ENCODE measurements at places on chromosomes 3 and 15.

- no peak for DNase-seq
Observed at GRCh38 chr3:186002884-186003472, 65.2 kb upstream of the TRA2B start.

- DNase-seq, result no peak
Observed at GRCh38 chr3:23659274-23659673, 146.5 kb upstream of the UBE2E1 start.

GRCh38 chr15:84702961-84703482 is 12.9 kb downstream of the SEC11A start:
- no peak for DNase-seq

GRCh38 chr15:88108477-88108876 is 148.1 kb downstream of the NTRK3 start:
- DNase-seq, result no peak

- no peak for DNase-seq
Observed at GRCh38 chr3:130081351-130081881, at the start of gene ALG1L2. Gene ALG1L2 (plus strand): TSS chr3:130081831. CDS start chr3:130082017, 186 bp downstream.

DNA sequence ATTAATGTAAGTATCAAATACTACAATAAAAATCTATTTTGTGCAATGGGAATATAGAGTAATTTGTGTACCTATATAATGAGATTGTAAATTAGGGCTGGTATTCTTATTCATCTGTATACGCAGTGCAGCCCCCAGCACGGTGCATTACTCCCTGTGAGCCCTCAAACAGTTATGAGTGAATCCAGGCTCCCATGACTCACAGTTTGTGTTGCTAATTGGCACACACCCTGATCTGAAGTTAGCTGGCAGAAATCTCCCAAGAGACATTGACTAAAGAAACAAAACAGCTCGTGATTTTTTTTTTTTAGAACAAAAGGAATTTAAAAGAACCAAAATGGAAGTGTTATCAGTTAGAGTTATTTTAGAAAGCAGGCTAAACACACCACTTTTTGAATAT is 15.7 kb downstream of the GK5 start:
- no peak for DNase-seq

All from stimulated activated CD8-positive, alpha-beta memory T cell treated with anti-CD3 and anti-CD28 coated beads, Interleukin-4, amount 100 ng/mL, for 48 hours (primary cell).